Lung (tissue), 17 donors: ENCODE measurements at places on chromosomes 6 and 20. TPM values are rescaled to one million over a fixed set of nuclear protein-coding genes. Genes with fewer than 3 reads are reported as not detected.

Gene KHDRBS2
- 1.3 TPM for polyA plus RNA-seq

Gene MRPS18A
- 39.2 TPM for polyA plus RNA-seq

Gene TAF8
- 14.0 TPM for polyA plus RNA-seq

Gene CAPN11
- 0.30 TPM for polyA plus RNA-seq

Gene RSPO3
- polyA plus RNA-seq = 0.88 TPM

Gene TREM2
- 7.4 TPM for polyA plus RNA-seq

DNA sequence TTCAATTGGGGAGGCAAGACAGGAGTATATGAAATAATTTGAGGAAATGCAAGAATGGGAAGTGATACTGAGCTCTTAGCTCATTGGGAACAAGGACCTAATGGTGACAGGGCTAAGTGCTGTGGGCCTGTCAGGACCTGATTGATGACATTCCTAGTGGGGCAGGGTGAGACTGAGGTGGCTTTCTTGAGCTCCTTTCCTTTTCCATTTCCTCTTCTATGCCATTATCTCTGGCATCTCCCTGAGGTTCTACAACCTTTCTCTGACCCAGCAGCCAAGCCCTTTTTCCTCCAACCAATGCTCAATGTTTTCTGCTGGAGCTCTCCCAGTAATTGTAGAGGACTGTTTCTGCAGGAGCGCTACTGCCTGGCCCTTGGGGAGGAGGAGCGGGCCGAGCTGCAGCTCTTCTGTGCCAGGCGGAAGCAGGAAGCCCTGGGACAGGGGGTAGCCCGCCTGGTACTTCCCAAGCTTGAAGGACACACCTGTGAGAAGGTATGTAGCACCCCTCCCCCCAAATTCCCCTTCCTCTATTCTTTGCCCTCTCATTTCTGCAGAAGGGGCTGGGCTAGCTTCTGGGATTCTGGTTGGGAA lies 2.8 kb upstream of the TOMM6 start:
- no peak for DNase-seq

DNA sequence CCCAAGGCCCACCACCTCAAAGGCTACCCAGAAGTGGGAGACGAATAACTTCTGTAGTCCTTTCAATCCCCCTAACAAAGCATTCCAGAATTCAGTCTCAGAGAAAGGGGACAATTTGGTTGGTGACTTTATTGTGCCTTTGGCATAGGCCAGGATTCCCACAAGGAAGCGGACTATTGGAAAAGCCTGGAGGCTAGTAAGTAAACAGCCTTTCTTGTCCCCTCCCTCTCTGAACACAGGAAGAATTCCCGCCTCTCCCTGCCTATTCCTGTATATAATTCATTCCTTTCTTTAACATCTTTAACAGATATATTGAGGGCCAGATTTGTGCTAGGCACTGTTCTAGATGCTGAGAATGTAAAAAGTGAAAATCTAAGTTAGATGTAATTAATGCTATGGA lies 36.1 kb downstream of the RNF8 start:
- DNase-seq = no peak

DNA sequence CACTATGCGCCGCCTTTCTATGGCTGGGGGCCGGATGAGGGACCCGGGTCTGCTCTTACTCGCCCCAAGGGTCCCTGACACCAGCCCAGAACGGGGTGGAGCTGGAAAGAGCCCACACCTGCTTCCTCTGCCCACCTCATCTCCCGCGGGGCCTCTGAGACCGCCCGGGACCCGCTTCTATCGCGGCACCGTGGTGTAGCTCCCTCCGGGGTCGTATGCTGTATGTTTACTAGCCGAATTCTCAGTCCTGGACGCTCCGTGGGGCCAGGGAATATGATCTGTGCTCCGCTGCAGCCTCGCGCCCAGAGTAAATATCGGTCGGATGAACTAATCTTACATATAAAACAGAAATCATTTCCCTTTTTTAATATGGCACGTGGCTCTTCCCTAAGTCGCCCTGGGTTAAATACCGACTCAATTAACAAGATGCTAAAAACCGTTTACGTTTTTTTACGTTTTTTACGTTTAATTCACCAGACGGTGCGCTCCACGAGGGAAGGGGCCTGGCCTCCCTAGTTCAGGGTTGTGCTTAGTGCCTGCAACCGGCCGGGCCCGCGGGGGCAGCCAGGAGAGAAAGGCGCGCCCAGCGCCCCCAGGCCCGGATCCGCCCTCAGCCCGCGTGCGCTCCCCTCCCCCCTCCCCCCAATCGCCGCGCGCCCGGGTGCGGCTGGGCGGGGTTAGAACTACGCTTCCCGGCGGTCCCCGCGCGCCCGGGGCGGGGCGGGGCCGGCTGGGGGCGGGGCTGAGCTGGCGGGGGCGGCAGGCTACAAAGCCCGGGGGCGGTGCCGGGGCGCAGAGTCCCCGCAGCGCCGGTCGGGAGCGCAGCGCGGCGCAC lies at the start of gene RBM38:
TSS of gene RBM38 (plus strand) at position 793 of the 835 bp plus-strand sequence. CDS start 186 bp downstream, outside the sequence.
- DNase-seq = peak; percentile 89

DNA sequence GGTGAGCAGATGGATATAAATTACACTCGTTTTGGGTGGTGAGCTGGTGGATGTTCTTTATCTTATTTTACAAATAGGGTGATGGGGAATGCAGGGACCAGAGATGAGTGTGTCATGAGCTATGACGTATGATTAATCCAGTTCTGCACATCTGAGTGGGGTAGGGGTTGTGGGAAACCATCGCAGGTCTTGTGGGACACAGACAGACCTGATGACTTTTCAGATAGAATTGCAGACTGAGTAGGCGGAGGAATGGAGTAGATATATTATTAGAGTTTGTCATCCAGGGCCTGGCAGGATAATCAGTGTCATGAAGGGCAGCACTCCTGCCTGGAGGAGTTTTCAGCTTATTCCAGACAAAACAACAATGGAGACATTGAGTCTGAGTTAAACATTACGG lies 12.9 kb upstream of the DSP start:
- DNase-seq = no peak

GRCh38 chr6:12245763-12246718 lies 44.1 kb upstream of the EDN1 start:
- DNase-seq = no peak

DNA sequence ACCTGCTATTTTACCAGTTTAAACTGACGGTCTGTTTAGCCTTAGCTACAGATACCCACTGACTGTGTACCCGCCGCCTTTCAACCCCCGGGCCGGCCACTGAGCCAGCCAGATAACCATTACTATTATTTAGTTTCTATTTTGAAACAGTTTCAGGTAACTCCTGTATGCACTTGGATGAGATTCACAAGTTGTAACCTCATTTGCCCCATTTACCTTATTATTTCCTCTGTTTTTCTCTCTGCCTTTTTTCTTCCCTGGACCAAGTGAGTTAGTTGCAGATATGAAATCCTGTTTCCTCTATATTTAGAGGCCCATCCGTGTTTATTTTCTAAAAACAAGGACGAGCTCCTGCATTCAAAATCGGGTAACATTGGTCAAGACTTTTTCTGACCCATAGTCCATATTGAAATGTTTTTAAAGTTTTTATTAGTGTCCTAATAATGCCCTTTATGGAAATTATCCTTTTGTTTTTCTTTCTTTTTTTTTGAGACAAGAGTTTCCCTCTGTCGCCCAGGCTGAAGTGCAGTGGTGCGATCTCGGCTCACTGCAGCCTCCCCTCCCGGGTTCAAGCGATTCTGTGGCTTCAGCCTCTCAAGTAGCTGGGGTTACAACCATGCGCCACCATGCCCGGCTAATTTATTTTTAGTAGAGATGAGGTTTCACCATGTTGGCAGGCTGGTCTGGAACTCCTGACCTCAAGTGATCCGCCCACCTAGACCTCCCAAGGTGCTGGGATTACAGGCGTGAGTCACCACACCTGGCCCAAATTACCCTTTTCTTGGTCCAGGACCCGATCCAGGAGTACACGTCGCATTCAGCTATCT lies 767 bp downstream of the AP5S1 start:
- no peak for DNase-seq
